ENCODE measurements at places on chromosomes 1 and 21. TPM values are rescaled to one million over a fixed set of nuclear protein-coding genes. Genes with fewer than 3 reads are reported as not detected.
A peak's percentile ranks its signal among the peaks of the same experiment; 100 is the strongest.

DNA sequence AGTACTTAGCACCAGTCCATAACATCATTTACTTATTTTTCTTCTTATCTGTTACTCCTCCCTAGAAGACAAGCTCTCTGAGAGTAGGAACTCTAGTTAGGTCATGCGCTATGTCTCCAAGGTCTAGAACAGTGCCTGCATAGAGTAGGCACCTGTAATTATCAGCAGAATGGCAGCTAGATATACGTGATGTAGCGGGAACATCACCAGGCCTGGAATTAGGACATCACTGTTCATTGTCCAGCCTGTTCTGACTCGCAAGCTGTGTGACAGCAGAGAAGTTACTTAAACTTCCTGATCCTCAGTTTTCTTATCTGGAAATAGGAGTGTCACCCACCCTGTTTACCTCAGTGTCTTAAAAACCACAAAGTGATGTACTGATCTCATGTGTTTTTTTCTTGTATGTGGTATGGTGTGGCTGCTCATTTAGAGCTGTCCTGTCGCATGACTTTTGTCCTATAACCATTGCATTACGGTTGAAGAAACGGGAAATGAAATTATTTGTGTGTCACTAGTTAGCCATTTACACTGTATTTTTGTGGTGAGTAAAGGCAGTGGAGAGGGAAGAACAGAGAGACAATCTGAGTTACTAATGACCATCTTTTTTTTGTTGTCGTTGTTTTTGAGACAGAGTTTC lies 37.1 kb upstream of the EXO1 start:
- peaks cover 3% of the 10 kb centered on the region for H3K27me3 ChIP-seq
- no peak overlapping the region for H3K27ac ChIP-seq
- peaks cover 13% of the 10 kb centered on the region for H3K4me1 ChIP-seq
- no peaks in the 10 kb centered on the region for H3K36me3 ChIP-seq
- no peak for DNase-seq

- peaks cover 14% of the 10 kb centered on the region for H3K4me1 ChIP-seq
- peaks cover 67% of the 10 kb centered on the region for H3K27me3 ChIP-seq
- no peak overlapping the region for H3K27ac ChIP-seq
- peak overlapping the region; percentile 57 for H3K4me3 ChIP-seq
Measured at GRCh38 chr21:33403786-33404585, 773 bp downstream of the IFNGR2 start.

DNA sequence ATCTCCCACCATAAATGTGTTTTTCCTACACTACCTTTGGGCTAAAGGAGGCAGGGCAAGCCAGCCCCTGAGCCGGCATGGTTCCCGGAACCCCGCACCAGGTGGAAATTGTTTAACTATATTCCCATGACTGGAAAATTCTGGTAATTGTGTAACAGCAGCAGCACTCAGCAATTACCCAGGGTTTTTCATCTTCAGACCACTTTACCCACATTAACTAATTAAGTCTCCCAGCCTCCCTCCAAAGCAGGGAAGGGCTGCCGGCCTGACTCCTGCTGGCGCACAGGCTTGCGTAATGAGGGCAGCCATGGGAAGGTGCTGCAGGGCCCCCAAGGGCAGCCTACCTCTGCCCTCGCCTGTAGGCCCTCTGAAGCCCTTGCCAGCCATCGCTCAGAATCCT lies 140.7 kb upstream of the VAMP3 start:
- no peak for DNase-seq
- H3K27me3 ChIP-seq, result peaks cover 2% of the 10 kb centered on the region
- H3K36me3 ChIP-seq, result no peaks in the 10 kb centered on the region
- H3K4me1 ChIP-seq, result no peaks in the 10 kb centered on the region
- no peak overlapping the region for H3K27ac ChIP-seq

GRCh38 chr1:118266436-118266835 lies 81.4 kb upstream of the SPAG17 start:
- H3K4me1 ChIP-seq, result no peaks in the 10 kb centered on the region
- H3K4me3 ChIP-seq, result no peak overlapping the region
- no peak overlapping the region for H3K27ac ChIP-seq
- H3K27me3 ChIP-seq, result no peaks in the 10 kb centered on the region

The SKI gene
- 42.9 TPM for total RNA-seq

The C1orf146 gene
- total RNA-seq, result not detected
